ENCODE measurements at places on chromosomes 1 and 21. TPM values are rescaled to one million over a fixed set of nuclear protein-coding genes. Genes with fewer than 3 reads are reported as not detected.

TRAF3IP3 gene
- not detected for total RNA-seq

RPTN gene
- not detected for total RNA-seq

OR2T35 gene
- not detected for total RNA-seq

ETV3L gene
- total RNA-seq = not detected

TACSTD2 gene
- total RNA-seq = 219 TPM

FAM131C gene
- 0.46 TPM for total RNA-seq

- no peak for DNase-seq
Measured at GRCh38 chr1:107863342-107863741, 101.6 kb downstream of the VAV3 start.

- DNase-seq = no peak
Measured at GRCh38 chr1:60662486-60663044, 419.8 kb upstream of the NFIA start.

- no peak for DNase-seq
Measured at GRCh38 chr21:15272591-15272990, 207.8 kb upstream of the NRIP1 start.

DNA sequence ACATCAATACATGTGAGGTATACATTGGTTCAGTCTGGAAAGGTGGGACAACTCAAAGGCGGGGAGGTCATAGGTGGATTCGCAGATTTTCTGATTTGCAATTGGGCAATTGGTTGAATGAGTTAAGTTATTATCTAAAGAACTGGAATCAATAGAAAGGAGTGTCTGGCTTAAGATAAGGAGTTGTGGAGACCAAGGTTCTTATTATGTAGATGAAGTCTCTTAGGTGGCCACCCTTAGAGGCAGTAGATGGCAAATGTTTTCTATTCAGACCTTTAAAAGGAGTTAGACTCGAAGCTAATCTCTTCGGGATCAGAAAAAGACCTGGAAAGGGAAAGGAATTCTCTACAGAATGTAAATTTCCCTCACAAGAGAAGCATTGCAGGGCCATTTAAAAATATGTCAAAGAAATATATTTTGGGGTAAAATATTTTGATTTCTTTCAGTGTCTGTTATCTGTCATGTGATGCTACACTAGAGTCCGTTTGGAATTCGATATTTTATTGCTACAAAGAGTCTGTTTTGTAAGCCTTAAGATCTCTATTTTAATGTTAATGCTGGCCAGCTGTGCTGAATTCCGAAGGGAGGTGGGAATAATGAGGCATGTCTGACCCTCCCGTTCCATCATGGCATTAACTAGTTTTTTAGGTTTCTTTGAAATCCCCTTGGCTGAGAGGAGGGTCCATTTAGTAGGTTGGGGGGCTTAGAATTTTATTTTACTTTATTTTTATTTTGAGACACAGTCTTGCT is 265.1 kb downstream of the PTPRU start:
- DNase-seq = no peak

DNA sequence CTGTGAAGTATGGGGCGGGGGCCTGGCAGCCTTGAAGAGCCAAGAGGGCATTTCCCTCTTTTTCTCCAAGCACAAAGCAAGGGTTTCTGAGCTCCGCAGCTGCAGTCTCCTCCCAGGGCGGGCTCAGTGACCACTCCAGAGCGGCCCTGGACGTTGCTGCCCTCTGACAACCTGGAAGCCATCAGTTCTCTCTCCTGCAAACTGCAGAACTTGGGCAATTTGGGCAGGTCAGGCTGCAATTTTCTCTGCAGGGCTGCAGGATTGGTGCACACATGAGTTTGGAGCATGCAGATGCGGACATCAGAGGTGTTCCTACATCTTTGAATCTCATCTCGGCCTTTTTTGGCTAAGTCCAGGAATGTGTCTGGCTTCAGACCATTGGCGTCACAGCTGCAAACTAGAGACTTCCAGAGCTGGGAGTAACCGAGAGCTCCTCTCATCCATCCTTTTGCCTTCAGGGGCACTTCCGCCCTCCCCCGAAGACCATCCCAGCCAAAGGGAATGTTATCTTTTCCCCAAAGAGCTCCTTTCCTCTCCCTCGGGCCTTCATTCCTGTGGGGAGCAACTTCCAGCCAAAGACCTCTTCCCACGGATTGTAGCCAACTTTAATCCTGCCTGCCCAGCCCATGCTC is 139.6 kb upstream of the WNT4 start:
- no peak for DNase-seq

GRCh38 chr1:30329802-30330557 is 393.4 kb downstream of the MATN1 start:
- DNase-seq = no peak

- DNase-seq = no peak
Measured at GRCh38 chr1:29698033-29698432, 461.7 kb downstream of the PTPRU start.

- no peak for DNase-seq
Measured at GRCh38 chr1:1175221-1176062, 1.8 kb downstream of the TTLL10 start.

DNA sequence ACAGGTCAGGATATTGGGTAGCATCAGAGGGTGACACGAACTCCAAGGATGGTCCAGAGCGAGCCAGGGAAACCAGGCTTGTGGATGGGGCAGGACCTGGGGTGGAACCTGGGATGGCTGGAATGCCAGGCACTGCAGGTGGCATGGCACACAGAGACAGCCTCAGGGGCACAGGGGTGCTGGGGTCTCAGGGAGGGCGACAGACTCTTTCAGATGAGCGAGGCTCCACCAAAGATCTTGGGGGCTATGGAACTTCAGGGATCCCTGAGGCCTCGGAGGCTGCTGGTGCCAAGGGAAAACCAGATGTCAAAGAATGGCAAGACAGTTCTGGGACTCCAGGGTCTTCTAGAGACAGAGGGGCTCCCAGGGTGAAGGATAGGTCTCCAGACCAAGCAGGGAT is 21.4 kb downstream of the IGFN1 start:
- no peak for DNase-seq

DNA sequence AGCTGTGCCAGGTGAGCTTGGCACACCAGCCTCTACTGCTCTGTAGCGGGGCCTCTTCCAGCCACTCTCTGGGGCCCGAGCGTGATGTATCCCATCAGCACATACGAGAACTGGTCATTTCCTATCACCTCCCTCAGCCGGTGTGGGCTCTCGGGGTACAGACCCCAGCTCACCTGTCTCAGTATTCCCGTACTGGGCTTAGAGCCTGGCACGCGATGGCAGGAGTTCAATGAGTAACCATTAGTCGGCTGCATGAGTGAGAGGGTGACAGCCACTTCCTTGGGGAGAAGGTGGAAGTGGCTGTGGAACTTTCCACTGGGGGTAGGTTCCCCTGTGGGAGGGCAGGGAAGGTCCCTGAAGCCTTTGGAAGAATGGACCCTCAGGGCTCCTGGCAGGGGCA is 46.1 kb downstream of the ECE1 start:
- no peak for DNase-seq

DNA sequence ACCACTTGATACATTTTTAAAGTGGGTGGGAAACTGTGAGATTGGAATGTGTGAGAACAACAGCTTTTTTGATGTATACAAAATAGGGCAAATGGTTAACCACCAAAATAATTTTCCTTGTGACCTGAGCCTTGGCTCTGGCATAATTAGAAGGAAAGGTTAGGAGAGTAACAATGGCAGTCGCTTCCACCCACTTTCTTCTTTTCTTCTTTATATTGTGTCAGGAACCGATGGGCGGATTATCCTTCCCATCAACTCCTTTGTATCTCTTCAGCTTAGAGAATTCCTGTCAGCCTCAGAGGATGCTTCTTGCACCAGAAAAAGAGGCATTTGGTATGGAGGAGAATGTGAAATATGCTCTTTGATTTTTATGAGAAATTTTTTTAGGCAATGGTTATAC is 90.6 kb downstream of the SDCCAG8 start:
- no peak for DNase-seq

DNA sequence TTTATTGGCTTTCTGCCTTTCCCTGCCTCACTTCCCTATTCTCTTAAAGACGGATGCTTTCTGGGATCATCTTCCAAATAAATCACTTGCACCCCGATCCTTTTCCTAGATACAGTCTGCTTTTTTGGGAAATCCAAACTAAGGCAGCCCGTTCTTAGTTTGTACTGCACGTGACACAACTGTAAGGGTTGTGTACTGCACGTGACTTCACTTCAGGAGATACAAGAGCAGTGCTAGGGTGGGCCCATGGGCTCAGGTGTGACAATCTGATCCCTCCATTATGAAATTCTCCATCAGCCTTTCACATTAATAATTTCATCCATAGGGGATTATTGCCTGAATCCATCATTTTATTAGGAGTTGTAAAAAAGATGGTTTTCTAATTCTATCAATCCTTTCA is 33.8 kb upstream of the SPOCD1 start:
- DNase-seq = no peak

GRCh38 chr1:53068314-53069099 is 6.5 kb downstream of the PODN start:
- no peak for DNase-seq

- peak; percentile 84 for DNase-seq
Measured at GRCh38 chr1:220300442-220301121, 28.3 kb upstream of the RAB3GAP2 start.

- DNase-seq = no peak
Measured at GRCh38 chr1:9265968-9266367, 26.7 kb upstream of the SPSB1 start.

DNA sequence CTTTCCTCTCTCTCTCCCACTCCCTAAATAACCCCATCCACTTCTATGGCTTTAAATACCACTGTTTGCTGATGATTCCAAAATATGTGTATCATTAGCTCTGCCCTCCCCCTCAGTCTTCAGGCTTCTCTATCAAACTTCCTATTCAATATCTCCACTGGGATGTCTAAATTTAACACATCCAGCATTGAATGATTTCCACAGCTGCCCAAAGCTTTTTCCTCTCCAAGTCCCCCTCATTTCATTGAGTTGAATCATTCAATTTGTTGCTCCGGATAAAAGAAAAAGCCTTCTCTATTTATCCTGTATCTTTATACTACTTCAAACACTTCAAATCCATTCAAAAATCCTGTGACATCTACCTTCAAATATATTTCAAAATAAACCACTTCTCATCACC is 225.0 kb downstream of the SEC16B start:
- DNase-seq = no peak

DNA sequence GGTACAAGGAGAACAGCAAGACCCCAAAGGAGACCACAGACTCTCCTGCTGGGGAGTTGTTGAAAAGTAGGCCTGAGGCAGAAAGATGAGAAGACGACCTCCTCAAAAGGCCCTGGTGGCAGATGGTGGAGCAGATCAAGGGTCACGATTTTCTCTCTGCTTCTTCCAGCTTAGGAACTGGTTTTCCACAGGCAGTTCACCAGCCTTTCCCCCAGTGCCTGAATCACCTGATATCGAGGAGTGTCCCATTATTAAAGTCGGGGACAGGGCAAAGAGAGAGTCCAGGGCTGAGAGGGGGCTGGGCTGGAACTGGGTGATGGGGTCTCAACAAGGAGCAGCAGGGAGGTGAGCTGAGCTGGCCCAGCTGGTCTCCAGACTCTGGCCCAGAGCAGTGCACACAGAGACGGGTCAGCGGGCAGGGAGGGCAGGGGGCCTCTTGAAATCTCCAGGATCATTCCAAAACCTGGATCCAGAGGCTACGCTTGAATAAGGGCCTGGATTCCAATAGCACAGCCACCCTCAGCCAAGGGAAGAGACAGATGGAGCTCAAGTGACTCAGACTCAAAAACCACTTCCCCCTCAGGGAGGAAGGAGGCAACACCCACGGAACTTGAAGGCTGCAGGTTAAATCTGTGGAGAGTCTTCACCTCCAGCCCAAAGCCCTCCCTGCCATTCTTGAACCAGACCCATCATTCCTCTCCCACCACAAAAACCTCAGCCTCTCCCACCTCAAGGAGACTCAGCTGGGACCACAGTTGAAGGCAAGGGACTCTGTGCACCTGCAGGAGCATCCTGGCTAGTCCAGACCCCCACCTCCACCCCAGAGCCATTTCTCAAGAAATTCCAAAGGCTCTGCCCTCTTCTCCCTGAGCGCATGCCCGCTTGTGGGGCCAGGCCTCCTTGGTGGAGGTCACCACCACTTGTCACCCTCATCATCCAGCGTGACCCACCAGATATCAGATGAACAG is at the start of gene S100A5:
Gene S100A5, minus strand, starts transcription at position 541 of the 968 bp plus-strand sequence. CDS start 743 bp downstream, outside the sequence.
- no peak for DNase-seq

- DNase-seq = no peak
Measured at GRCh38 chr1:208166340-208167138, 77.6 kb downstream of the PLXNA2 start.

- DNase-seq = no peak
Measured at GRCh38 chr1:177953549-177953948, 16.3 kb downstream of the SEC16B start.

All from epithelial cell of proximal tubule (primary cell).